ENCODE measurements at places on chromosomes 3 and 15.

GRCh38 chr3:152626226-152626625 lies 208.7 kb upstream of the P2RY1 start:
- no peak for DNase-seq

DNA sequence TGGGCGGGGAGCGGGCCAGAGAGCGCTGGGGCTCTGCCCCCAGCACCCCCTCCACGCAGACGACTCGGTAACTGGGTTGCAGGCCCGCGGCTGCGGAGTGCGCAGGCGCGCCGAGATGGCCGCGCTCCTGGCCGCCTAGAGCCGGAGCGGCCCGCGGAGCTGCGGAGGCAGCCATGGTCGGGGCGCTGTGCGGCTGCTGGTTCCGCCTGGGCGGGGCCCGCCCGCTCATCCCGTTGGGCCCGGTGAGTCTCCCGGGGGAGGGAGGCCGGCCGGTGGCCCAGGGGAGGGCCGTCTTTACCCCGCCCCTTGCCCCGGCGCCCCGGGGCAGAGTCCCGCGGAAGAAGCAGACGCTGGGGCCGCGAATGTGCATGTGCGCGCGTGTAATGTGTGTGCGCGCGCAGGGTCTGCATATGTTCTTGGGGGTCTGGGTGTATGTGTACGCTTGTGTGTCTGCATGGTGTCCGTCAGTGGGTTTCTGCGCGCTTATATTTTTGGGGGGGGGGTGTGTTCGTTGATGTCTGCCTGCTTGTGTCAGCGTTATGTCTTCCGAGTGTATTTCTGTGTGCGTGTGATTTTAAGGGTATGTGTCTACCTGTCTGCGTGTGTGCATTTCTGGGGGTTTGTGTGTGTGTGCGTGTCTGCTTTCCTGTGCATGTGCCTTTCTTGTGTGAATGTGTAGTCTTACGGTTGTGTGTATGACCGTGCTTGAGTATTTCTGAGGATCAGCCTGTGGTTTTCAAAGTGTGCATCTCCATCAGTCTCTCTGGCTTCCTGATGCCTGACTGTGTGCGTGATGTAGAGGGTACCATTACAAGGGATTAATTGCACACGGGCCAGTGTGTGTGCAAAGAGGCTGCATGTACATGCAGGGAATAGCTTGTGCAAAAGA lies at the start of gene ABHD14A:
ABHD14A (plus strand) TSS at position 102 of the 889 bp plus-strand sequence; CDS start at position 174, 72 bp downstream.
- DNase-seq: peak; percentile 64

DNA sequence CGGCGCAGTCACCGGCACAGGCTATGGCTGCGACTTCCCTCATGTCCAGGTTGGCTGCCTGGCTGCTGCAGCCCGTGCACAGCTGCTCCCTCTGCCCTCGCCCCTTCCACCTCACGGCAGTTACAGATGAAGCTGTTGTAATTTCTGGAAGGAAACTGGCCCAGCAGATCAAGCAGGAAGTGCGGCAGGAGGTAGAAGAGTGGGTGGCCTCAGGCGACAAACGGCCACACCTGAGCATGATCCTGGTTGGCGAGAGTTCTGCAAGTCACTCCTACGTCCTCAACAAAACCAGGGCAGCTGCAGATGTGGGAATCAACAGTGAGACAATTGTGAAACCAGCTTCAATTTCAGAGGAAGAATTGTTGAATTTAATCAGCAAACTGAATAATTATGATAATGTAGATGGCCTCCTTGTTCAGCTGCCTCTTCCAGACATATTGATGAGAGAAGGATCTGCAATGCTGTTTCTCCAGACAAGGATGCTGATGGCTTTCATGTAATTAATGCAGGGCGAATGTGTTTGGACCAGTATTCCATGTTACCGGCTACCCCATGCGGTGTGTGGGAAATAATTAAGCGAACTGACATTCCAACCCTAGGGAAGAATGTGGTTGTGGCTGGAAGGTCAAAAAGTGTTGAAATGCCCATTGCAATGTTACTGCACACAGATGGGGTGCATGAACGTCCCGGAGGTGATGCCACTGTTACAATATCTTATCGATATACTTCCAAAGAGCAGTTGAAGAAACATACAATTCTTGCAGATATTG lies 13.2 kb upstream of the GNB4 start:
- no peak for DNase-seq

DNA sequence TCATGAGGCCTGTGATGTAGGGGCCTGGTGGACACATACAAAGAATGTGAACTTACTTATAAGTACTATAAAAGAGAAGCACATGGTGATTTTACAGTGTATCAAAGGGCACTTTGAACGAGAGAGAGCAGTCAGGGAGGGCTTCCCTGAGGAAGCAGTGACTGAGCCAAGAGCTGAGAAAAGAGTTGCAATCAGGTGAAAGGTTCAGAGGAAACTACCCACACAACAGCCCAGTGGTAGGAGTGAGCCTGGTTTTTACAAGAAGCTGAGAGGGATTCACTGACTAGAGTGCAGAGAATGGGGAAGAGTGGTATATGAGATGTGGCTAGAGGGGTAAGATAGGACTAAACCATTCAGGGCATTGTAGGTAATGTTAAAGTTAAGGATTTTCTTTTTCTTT lies 57.1 kb downstream of the CALML4 start:
- no peak for DNase-seq

DNA sequence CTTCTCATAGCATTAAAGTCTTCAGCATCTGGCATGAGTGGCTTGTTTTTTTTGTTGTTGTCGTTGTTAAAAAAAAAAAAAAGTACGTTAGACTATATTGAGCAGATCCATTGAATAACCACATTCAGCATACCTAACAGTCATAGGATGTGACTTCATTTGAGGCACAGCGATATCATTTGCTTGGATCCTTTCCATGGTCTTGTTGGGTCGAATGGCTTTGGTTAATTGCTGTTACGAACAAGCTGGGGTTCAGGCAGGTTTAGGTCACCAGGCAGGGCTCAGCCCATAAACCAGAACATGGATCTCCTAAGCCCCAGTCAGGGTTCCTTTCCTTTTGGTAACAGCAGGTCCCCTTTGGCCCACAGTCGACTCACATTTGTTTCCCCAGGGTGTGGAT lies 76.2 kb downstream of the POLR2M start:
- DNase-seq: no peak

- DNase-seq: no peak
Observed at GRCh38 chr3:43537225-43537624, 84.6 kb downstream of the ANO10 start.

DNA sequence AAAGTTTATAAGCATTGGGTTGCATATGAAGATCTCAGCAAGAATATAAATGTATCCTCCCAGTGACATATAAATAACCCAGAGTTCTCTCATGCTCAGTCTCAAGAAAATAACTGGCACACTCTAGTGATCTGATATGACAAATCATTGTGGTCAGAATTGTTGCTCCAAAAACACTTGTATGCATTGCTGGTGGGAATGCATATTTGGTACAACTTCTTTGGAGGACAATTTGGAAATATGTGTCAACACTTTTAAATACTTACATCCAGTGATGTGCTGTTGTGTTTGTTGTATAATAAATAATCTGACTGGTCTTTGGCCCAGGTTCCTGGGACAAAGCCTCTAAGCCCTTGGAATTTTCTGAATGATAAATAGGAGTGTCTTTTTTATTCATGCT lies 66.7 kb upstream of the STT3B start:
- DNase-seq: no peak

DNA sequence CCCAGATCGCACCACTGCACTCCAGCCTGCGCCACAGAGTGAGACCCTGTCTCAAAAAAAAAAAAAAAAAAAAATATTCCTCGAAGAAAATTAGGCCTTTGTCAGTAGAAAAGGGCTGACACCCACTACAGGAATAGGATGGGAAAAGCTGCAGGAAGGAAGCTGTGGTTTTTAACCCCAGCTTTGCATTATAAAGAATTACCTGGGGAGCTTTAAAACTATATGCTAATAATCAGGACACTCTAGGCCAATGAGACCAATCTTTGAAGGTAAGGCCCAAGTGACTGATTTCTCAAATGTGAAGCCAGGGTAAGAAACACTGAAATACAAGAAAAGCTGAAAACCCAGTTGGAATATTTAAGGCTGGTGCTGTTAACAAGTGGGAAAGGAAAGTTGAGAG lies 74.3 kb downstream of the RBPMS2 start:
- DNase-seq: no peak

DNA sequence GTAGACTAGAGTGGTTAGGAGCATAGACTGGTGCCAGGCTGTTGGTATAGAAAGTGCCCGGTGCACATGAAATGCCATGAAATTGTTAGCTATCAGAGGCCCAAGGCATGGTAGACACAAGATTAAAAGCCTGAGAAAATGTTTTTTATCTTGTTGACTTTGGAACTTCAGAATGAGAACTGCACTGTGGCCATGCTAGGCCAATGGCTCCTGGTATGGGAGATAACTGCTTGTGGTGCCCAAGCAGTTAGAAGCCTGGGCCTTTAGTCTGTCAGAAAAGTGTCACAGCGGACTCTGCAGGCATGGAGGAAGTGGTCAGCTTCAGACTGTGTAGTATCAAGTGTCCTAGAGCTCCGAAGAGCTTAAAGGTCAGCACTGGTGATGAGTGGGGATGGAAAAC lies 11.9 kb downstream of the FYCO1 start:
- no peak for DNase-seq

DNA sequence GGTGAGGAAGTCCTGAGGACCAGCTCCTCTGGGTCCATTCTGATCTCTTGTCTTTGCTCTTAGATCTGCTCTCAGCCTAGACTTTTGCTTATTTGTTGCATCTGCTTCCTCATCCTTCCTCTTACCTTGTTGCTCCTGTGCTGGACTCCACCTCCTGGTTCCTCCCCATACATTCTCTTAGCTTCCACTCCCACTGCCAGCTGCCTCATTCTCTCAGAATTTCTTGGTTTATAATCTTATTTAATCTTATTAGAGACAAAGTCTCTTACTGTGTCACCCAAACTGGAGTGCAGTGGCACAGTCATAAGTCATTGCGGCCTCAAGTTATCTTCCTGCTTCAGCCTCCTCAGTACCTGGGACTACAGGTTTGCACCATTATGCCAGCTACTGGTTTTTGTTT lies 68.2 kb upstream of the PSMD6 start:
- DNase-seq: no peak

DNA sequence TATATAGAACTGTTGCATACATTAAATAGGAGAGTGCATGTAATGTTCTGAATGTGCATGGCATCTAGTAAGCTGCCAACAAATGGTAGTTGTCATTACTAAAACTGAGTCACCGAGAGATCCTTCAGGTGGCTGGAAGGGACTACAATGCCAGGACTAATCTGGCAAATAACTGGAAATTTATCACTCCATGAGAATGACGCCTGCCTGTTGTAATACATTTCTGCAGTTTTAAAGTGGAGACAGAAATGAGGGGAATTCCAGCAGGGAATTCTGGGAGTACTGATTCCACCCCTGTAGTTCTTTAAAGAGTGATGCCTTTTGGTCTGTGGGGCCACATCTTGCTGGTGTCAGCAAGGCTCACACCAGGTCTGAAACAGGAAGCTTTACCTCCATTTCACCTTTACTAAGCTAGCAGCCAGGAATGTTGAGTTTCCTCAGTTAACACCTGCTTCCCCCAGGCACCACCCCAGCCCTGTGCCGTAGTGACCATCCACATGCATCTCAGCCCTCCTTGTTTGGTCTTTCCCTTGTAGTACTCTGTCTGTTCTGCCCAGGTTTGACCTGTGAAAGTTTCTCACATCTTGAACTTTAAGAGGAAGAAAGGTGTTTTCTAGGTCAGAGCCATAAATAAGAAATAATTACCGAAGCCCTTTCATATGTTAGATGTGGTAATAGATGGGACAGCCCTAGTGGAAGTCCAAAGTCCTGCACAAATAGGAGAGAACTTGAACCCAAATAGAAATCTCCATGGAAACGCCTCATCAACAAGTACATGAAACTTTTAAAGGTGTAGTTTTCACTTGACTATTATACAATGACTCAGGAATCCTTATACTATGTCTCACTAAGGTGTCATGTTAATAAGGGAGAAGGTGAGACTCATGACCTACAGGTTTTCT lies 56.7 kb upstream of the LMOD3 start:
- no peak for DNase-seq

DNA sequence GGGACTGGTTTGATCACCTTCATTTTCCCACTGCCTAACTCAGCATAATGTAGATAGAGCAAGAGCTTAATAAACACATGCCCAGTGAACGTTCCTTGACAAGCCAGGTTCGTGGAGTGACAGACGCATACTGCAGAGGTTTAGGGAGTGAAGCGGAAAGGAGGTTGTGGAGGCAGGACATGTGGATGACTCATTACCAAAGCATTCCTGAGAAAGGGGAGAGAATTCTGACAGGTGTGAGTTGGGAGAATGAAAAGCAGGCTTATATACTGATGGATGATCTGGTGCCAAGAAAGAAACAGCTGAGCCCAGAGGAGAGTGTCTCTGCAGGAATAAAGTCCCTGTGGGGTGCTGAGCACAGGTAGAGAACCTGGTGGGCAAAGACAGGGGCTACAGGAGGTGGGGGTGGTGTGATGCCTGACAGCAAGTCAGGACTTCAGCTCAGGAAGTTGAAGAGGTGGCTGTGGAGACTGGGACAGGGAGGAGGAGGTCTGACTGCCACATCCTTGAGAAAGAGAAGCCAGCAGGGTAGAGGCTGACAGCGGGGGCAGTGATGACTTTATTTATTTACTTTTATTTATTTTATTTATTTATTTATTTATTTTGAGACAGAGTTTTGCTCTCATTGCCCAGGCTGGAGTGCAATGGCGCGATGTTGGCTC lies 2.4 kb upstream of the RPL29 start:
- DNase-seq: no peak

DNA sequence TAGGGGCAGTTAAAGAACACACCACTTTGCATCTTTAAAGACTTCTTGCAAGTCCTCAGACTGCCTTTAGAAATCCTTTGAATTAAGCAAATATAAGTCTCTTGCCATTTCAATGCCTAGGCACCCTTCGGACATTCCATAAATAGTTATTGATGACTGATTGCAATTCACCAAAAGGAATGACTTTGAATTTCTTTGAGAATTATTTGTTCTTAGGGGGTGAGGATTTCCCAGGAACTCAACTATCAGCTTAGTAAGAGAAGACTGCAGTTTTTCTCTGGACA lies 495 bp upstream of the MYEF2 start:
- no peak for DNase-seq

DNA sequence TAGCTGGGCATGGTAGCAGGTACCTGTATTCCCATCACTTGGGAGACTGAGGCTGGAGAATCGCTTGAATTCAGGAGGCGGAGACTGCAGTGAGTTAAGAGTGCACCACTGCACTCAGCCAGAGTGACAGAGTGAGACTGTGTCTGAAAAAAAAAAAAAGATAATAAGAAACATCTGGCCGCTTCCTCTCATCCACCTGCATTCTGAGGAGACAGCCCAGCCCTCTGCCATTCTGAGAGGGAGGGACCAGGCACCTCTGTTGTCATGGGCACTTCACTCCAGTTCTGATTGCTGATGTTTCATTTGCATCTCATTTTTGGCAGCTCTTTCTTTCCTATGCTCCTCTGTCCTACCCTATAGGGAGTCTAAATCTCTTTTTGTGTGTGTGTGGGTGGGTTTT lies 36.4 kb upstream of the GSK3B start:
- no peak for DNase-seq

All from endothelial cell (in vitro differentiated cells).